ENCODE measurements at places on chromosomes 7 and 10.

DNA sequence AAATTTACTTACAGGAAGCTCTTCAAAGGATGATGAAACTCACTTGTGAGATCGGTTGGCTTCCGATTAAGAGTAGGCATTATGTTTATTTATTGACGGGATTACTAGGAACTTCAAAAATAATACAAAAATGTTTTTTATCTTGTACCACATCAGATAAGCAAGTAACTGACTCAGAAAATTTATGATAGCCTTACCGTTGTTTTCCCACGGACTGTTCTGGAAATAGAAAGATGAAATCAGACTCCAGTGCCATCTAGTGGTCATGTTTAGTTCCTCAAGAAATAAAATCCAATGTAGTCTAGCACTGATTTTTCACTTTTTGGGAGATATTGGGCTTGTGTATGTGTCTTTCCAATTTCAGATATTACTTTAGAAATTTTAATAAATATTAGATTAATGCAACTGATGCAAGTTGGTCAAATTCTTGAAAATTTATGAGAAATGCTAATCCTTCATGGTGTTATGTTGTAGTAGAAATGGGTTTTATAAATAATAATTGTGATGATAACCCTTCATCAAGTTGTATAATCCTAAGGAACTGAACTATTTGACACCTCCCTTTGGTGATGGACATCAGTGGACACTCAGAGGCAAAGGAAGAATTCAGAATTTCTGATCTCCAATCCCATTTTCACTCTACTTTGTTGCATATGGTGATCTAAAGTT lies 168.8 kb downstream of the TMEM26 start:
- peak; percentile 76 for DNase-seq

DNA sequence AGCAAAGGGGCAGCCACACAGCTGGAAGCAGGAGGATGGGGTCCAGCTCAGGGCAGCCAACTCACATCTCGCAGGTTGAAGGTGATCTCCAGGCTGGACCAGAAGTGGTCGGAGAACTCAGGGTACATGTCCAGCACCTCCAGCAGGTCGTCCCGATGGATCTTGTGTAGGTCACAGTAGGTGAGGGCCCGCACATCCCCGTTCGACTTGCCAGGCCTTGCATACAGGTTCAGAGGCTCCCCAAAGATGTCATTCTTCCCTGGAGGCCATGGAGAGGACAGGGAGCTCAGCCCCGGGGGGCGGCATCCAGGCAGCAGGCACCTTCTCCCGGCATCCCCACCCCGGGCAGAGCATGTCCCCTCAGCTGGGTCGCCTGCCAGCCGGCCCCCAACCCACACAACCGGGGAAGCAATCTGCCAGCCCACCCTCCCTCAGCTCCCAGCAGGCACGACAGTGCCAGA lies 29.3 kb downstream of the KCNH2 start:
- no peak for DNase-seq

GRCh38 chr7:21358648-21359047 lies 69.2 kb upstream of the SP4 start:
- DNase-seq = no peak

GRCh38 chr7:4998244-4998643 lies 39.3 kb upstream of the MMD2 start:
- no peak for DNase-seq

GRCh38 chr10:125836746-125837145 lies 13.4 kb downstream of the BCCIP start:
- DNase-seq = no peak

- DNase-seq = no peak
These were observed 5.8 kb downstream of the GRIFIN start for GRCh38 chr7:2470204-2471021.

DNA sequence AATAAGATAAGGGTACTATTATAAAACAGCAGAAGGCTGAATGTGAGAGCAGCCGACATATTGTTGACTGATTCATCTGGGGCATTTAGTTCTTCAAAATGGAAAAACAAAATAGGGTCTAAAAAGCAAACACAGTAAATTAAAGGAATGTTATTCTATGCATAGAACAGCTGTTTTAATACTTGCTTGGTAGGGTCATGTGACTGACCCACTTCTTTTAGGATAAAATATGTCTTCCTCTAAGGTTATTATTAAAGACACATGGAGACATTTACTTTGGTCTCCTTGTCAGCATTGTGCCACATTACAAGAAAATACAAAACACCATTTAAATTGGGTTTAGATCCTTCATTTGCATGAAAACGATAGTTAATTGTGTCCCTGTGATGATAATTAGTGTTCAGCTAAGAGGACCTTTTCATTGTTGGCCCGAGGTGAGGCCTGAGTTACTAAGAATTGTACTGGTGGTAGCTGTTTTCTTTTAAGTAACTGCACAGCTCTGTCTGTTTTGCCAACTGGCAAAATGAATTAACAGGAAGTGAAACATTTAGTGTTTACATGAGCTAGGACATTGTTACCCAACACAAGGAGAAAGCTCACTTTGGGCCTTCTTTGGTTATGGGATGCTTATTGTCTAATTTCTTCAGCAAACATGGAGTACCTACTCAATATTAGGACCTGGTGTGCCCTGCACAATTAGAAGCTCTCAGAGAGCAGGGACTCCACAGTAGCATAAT lies 764.4 kb downstream of the LRMDA start:
- DNase-seq = no peak

- DNase-seq = no peak
These were observed 307.9 kb downstream of the PARD3 start for GRCh38 chr10:34507217-34507616.

GRCh38 chr10:73117976-73118743 lies 7.9 kb downstream of the NUDT13 start:
- no peak for DNase-seq

DNA sequence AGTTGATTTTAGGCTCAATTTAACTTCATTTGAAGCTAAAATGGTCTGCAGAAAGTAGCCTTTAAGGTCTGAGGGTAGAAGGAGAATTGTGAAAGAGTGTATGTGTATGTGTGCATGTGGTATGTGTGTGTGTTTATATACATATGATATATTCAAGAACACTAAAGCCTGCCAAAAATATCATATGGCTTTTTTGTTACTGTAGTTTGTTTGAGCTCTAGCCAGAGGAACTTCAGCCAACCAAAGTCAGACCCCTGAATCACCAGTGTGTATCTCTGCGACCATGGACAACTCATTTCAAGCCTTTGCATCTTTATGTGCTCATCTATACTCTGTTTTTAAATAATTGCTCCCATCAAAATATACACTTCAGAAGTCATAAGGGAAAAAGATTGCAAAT lies 58.4 kb upstream of the HDAC9 start:
- DNase-seq = no peak

DNA sequence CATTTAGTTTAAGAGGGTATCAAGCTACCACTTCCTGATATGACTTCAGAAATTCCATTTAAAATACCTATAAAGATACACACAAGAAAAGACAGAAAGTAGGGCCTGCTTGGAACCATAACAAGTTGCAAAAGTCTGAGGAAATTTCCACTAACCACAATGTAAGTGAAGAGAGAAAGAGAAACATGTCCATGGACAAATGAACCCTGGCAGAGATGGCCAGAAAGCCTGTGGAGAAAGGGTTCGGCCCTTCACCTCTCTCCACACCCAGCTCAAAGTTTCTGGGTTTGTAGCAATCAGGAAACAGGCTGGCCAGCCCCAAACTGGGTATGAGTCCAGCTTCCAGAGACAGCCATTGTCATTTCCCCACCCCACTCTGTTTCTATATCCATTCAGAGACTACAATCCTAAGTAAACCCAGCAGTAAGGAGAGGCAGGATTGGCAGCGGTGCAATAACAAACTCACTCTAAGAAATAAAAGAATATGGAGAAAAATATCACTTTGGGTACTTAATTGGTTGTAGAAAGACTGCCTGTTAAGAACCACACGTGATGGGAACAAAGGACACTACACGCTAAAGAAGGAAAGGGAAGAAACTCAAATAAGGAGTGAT lies 71.1 kb downstream of the STK17A start:
- no peak for DNase-seq

- no peak for DNase-seq
These were observed 52.3 kb downstream of the MKI67 start for GRCh38 chr10:128073890-128074289.

All from thymus (tissue), 14 donors.